ENCODE measurements at places on chromosomes 6 and 20. TPM values are rescaled to one million over a fixed set of nuclear protein-coding genes. Genes with fewer than 3 reads are reported as not detected.

Gene ID1
- 2.1 TPM for total RNA-seq

GRCh38 chr20:44388466-44389023, 33.0 kb downstream of the HNF4A start:
- H3K4me1 ChIP-seq, result peaks cover 5% of the 10 kb centered on the region
- peak; percentile 62 for DNase-seq
- peaks cover 11% of the 10 kb centered on the region for H3K27me3 ChIP-seq
- no peak overlapping the region for H3K4me3 ChIP-seq
- H3K36me3 ChIP-seq, result no peaks in the 10 kb centered on the region
- no peak overlapping the region for H3K27ac ChIP-seq

DNA sequence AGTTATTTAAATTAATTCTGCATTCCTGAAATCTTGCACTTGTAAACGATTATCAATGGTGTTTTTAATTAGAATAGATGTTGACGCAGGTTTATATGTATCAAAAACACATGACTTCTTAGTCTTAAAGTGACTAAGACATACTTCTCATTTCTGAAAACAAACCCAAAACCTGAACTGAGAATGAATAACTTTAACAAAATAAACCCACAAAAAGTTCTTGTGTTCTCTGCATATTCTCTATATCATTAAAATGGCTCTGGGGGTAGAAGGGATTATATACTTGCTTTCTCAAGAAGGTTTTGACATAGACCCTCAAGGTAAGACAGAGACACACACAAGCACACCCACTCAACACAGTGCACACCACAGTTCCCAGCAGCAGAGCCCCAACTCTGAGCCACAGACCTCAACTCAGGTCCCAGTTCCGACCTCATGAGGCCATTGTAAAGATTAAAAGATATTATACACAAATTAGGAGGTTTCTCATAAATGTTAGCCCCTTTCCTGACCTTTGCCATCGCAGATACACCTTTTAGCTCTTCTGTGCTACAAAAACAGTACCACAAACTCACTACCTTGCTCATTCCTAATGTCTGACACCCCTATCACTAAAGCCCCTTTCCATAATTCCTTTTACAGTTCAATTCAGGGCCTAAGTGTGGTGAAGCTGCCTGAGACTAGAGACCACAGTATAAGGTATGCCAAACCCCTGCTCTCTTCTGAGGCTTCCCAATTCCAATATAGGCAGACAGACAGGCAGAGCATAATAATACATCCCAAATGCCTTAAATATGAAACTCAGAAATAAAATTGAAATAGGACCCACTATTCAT, 267.8 kb downstream of the PTPRK start:
- peaks cover 18% of the 10 kb centered on the region for H3K27me3 ChIP-seq
- no peak for DNase-seq
- H3K36me3 ChIP-seq, result no peaks in the 10 kb centered on the region
- peak overlapping the region; percentile 7 for H3K27ac ChIP-seq
- H3K4me1 ChIP-seq, result peaks cover 21% of the 10 kb centered on the region
- H3K4me3 ChIP-seq, result no peak overlapping the region

DNA sequence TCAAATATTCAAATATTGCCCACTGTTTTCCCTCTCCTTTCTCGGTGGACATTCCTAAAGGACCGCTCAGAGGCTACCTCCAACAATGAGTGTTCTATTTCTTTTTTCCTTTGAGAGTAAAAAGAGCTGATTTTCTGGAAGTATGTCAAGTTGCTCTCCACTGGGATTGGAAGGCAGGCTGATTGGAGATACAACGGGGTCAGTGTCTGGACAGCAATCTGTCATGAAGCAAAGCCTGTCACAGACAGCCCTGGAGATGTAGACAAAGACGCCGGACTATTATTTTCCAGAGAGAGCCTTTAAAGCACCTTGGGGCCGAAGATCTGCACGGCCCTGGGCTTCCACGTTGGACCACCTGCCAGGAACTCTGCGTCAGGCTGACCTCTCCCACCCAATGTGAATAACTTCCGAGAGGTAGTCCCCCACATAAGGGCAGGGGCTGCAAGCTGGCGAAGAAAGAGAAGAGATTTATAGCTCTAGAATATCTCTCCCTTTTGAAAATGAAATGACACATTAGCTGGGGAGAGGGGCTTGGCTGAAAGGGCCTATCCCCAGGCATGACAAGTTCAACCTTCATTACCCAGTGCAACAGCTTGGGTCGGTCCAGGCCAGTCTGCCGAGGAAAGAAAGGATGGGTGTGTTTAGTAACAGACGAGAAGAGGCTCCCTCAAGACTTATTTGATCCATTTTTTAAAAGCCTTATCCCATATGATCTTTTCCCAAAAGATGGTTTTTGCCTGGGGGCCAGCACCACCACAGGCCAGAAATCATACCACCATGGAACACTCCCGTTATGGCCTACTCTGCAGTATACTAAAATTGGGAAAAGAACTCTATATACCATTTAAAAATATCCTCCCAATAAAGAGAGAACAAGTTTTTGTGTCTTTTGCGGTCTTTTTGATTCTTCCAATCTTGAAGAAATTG, 131.1 kb downstream of the OLIG3 start:
- H3K36me3 ChIP-seq, result no peaks in the 10 kb centered on the region
- H3K4me3 ChIP-seq, result no peak overlapping the region
- no peak overlapping the region for H3K27ac ChIP-seq
- peaks cover 10% of the 10 kb centered on the region for H3K27me3 ChIP-seq
- DNase-seq, result no peak
- H3K4me1 ChIP-seq, result peaks cover 18% of the 10 kb centered on the region

GRCh38 chr20:34065260-34065659, 46.8 kb downstream of the EIF2S2 start:
- H3K36me3 ChIP-seq, result peaks cover 3% of the 10 kb centered on the region
- DNase-seq, result no peak
- peaks cover 18% of the 10 kb centered on the region for H3K4me1 ChIP-seq
- no peak overlapping the region for H3K4me3 ChIP-seq
- no peaks in the 10 kb centered on the region for H3K27me3 ChIP-seq

DNA sequence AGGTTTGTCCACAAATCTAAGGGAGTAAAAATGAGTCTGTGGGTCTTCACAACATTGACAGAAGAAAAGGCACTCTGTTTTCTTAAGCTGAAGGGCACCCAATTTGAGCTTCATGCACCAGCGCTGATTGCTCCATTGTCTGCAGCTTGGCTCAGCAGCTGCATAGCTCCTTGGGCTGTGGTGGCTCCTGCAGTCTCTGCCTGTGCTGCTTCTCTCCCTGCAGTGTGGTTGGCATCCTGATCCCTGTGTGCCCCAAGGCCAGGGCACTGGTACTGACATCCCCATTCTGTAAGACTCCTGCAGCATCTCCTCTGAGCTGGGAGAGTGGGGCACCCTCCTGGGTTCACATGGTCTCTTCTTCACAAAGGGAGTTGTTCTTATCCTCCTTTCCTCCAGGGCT, 83.2 kb upstream of the B3GAT2 start:
- H3K36me3 ChIP-seq, result no peaks in the 10 kb centered on the region
- no peak overlapping the region for H3K4me3 ChIP-seq
- no peaks in the 10 kb centered on the region for H3K4me1 ChIP-seq
- no peak overlapping the region for H3K27ac ChIP-seq
- DNase-seq, result no peak

- no peak overlapping the region for H3K27ac ChIP-seq
- DNase-seq, result no peak
- no peak overlapping the region for H3K4me3 ChIP-seq
Observed at GRCh38 chr6:7234547-7234946, 78.5 kb downstream of the SSR1 start.

Gene HEY2
- not detected for total RNA-seq

GRCh38 chr6:34979218-34979617, 90.2 kb downstream of the ANKS1A start:
- H3K27me3 ChIP-seq, result no peaks in the 10 kb centered on the region
- no peak overlapping the region for H3K27ac ChIP-seq
- H3K4me1 ChIP-seq, result no peaks in the 10 kb centered on the region
- DNase-seq, result no peak
- H3K4me3 ChIP-seq, result no peak overlapping the region

GRCh38 chr6:151999194-151999593, 191.7 kb downstream of the ESR1 start:
- H3K36me3 ChIP-seq, result no peaks in the 10 kb centered on the region
- no peaks in the 10 kb centered on the region for H3K4me1 ChIP-seq
- no peak overlapping the region for H3K27ac ChIP-seq
- H3K4me3 ChIP-seq, result no peak overlapping the region
- peaks cover 1% of the 10 kb centered on the region for H3K27me3 ChIP-seq
- DNase-seq, result no peak

DNA sequence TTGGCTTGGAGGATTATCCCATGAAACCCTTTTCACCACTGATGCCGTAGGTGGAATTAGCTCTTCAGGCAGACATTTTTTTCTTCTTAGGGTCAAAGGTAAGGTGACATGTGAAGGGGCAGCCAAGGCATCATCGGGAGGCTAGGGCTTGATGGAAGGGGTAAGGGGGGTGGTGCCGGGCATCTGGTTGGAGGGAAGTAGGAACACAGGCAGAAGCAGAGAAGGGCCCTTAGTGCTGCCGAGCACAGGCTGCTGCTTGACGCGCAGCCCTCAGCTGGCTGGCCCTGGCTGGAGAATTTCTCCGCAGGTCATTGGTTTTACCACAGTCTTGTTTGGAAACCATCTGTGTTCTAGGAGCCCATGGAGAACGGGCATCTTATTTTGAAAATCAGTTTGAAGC, 54.7 kb downstream of the TRAF3IP2 start:
- no peaks in the 10 kb centered on the region for H3K27me3 ChIP-seq
- no peak for DNase-seq
- peaks cover 14% of the 10 kb centered on the region for H3K4me1 ChIP-seq
- H3K27ac ChIP-seq, result no peak overlapping the region
- H3K4me3 ChIP-seq, result no peak overlapping the region

Gene UNC5CL
- 1.6 TPM for total RNA-seq

DNA sequence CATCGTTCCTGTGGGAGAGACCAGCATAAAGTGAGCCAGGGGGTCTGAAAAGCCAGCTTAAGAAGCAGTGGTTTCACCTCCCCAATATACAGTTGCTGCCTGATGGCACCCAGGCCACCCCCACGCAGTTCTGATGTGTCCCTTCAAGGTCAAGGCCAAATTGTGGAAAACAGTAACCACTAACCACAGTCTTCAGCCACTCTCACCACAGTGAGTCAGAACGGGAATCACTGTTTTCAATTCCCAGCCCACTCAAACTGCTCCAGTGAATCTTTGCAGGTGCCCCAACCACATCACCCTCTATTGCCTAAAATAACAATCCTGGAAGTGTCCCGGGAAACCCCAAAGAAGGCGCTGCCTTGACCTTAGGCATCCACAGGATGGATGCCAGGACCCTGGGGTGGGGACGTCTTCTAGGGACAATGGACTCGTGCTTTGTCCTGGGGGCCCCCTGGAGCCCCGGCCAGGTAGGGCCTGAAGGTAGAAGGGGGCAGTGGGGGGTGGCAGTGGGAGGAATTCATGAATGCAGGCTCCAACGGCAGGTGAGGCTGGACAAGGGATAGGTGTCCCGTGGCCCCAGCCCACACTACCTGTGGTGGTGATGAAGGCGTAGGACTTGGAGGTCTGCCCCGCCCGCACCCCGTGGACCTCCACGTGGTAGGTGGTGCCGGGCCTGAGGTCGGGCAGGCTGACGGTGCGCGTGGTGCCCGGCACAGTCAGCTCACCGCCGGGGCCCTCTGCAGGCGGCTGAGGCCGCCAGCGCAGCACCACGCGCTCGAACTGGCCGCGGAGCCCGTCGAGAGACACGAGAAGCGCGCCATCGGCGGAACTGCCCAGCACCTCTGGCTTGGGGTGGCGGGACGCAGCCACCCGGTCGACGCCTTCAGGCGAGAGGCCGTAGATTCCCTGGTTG, 22.2 kb downstream of the TNXB start:
- H3K4me3 ChIP-seq, result no peak overlapping the region
- no peaks in the 10 kb centered on the region for H3K36me3 ChIP-seq
- H3K4me1 ChIP-seq, result peaks cover 10% of the 10 kb centered on the region

Gene TSPO2
- total RNA-seq, result not detected

Gene TMEM200A
- 1.3 TPM for total RNA-seq

DNA sequence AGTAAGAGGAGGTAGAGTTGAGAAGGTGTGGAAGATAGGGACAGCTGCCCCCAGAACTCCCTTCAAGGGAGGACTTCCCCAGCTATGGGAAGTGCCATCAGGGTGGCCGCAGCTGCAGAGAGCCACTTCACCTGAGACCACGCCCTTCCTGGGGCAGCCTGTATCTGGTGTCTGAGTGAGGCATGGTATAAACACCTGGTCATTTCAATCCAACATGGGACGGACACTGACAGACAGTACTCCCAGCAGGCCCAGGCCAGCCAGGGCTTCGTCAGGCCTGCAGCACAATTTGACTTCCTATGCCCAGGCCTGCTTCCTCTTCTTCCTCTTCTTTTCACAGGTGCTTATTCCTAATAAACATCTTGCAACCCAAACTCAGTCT, 4.5 kb downstream of the SOX12 start:
- peaks cover 19% of the 10 kb centered on the region for H3K4me1 ChIP-seq
- H3K27ac ChIP-seq, result no peak overlapping the region
- H3K36me3 ChIP-seq, result peaks cover 5% of the 10 kb centered on the region
- no peak for DNase-seq
- H3K4me3 ChIP-seq, result no peak overlapping the region
- H3K27me3 ChIP-seq, result no peaks in the 10 kb centered on the region

DNA sequence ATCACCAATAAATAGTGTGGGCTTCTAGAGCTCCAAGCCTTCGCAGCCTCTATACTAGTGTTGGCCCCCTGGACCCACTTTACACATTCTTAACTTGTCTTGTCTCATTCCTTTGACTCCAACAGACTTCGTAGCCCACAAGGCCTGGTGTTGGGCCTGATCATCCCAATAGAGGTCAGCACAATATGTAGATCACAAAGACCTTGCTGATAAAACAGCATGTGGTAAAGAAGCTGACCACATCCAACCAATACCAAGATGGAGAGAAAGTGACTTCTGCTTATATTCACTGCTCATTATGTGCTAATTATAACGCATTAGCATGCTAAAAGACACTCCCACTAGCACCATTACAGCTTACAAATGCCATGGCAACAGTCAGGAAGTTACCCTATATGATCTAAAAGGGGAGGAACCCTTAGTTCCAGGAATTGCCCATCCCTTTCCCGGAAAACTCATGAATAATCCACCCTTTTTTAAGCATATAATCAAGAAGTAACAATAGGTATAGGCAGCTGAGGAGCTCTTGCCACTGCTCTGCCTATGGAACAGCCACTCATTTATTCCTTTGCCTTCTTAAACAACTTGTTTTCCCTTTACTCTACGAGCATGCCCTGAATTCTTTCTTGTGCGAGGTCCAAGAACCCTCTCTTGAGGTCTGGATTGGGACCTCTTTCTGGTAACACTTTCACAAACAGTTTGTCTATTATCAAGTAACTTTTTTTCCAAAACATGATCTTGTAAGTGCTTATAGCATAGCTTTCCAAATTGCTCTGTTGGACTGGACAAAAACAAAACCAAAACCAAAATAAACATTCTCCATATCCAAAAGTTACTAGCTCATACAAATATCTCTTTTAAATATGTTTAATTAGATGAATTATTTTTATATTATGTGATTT, 54.6 kb upstream of the ECHDC1 start:
- no peak overlapping the region for H3K4me3 ChIP-seq
- H3K27me3 ChIP-seq, result no peaks in the 10 kb centered on the region
- no peaks in the 10 kb centered on the region for H3K36me3 ChIP-seq
- H3K27ac ChIP-seq, result no peak overlapping the region

Gene CGAS
- 46.7 TPM for total RNA-seq

Gene MCHR2
- total RNA-seq, result not detected

- H3K27me3 ChIP-seq, result peaks cover 18% of the 10 kb centered on the region
- peak within 1 kb of the TSS; percentile 89 for H3K27ac ChIP-seq
- peak; percentile 88 for DNase-seq
- peaks cover 33% of the 10 kb centered on the region for H3K4me1 ChIP-seq
- H3K36me3 ChIP-seq, result peaks cover 14% of the 10 kb centered on the region
Observed at GRCh38 chr6:159968295-159969203, at the start of gene IGF2R. IGF2R (plus strand) TSS chr6:159969082; CDS start chr6:159969247, 165 bp downstream.

GRCh38 chr6:56685102-56685733, 42.5 kb upstream of the DST start:
- H3K27ac ChIP-seq, result no peak overlapping the region
- H3K4me3 ChIP-seq, result no peak overlapping the region
- peaks cover 5% of the 10 kb centered on the region for H3K27me3 ChIP-seq
- no peaks in the 10 kb centered on the region for H3K4me1 ChIP-seq
- no peaks in the 10 kb centered on the region for H3K36me3 ChIP-seq
- no peak for DNase-seq

All from activated T-helper 2 cell treated with anti-CD3 and anti-CD28 coated beads, Interferon-gamma antibody, Interleukin-2, Interleukin-4, amounts not matched to agents 10 μg/mL and 5 μg/mL and 100 μg/mL, durations not matched to agents 14 hours and 24 hours and 36 hours (primary cell).